ENCODE measurements at places on chromosomes 3 and 15.

- DNase-seq: peak; percentile 25
Observed at GRCh38 chr3:190514413-190515153, 698 bp downstream of the IL1RAP start.

DNA sequence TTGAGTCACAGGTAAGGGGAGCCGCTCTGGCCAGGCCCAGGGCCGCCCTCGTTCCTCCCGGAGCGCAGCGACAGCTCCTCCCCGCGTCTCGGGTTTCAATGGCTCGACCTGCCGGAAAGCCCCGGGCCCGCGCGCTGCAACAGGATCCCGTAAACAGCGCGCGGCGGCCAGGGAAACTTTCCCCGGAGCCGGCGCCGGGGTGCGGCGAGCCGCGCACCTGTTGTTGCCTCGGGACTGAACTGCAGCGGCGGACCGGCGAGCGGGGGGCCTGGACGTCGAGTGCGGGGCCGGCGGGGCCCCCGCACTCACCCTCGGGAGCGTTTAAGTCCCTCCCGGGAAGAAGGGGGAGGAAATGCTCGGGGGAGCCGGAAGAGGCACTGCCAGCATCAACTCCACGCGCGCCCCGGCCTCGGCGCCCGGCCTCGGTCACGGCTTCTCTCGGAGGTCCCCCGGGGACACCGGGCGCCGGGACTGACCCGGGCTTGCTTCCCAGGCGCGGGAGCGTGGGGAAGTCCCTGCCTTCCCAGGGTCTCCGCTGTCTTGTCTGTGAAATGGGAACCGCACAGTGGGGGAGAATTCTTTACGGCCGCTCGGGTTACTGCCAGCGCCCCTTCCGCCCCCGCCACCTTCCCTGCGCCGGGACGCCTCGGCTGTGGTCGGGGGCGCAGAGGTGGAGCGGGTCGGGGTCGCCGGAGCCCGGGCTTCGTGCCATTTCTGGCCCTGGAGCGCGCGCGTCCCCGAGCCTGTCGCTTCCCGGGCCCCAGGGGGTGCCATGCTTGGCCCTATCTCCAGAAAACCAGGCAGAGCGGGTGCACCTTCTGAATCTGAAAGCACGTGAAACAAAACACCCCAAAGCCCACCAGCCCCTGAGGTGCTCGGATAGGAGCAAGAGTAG is 7.5 kb upstream of the PGPEP1L start:
- DNase-seq: peak; percentile 78

GRCh38 chr3:44058868-44059203 is 182.8 kb upstream of the TOPAZ1 start:
- DNase-seq: no peak

- no peak for DNase-seq
Observed at GRCh38 chr15:61063875-61064320, 165.2 kb downstream of the RORA start.

DNA sequence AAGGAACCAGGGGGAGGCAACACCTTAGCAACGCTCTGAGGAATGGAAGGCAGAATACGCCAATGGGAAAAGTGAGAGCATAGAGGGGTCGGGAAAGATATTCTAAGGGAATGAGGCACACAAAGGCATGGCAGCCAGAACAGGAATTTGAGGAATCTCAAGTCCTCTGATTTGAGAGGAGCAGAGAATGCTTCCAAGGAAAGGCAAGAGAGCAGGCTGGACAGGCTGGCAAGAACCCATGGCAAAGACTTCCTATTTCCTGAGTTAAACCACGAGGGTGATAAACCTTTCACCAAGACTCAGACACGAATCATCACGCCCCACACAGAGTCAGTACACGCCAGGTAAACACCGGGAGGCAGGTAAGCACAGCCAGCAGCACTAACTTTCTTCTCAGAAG is 109.8 kb downstream of the IGF2BP2 start:
- DNase-seq: no peak

DNA sequence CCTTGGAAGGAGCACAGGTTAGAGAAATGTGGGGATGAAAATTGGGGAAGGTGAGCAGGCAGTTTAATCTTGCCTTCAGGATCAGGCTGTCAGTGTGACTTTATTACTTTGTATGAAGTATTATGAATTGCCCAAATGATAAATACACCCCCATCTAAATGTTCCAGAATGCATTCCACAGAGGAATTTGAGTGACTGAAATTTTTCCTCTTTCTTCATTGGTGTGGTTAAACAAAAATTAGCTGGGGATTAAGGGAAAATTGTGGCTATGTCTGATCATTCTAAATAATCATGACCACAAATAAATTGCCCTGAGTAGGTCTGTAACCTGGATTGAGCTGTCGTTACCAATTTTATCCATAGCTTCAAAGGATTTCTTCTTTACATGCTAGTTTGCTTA is 33.5 kb downstream of the FAM98B start:
- no peak for DNase-seq

- DNase-seq: no peak
Observed at GRCh38 chr3:197001106-197001971, 28.3 kb downstream of the MELTF start.

DNA sequence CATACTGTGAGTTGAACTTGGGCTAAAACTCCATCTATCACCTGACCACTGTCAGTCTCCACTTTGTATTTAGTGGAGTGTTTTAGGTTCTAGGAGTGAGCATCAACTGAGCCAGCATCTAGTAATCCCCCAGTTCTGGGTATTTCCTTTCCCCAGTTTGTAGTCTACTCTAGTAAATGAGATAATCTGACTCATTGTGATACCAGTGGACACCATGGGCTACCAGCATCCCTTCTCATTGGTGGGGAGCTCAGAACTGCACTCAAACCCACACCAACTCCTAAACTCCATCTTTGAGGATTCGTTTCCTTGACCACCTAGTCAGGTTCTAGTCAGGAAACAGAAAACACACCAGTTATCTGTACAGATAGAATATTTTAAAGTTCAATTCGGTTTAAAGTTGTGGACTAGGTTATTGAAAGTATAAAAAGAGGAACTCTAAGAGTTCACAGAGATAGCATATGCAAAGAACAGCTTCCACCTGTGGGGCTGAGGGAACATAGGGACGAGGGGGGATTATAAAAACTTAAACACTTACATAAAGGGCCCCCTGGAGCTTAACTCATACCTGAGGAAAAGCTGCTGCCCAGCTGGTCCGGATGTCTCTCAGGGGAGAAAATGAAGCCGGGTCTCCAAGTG is 36.0 kb downstream of the LEO1 start:
- DNase-seq: no peak

DNA sequence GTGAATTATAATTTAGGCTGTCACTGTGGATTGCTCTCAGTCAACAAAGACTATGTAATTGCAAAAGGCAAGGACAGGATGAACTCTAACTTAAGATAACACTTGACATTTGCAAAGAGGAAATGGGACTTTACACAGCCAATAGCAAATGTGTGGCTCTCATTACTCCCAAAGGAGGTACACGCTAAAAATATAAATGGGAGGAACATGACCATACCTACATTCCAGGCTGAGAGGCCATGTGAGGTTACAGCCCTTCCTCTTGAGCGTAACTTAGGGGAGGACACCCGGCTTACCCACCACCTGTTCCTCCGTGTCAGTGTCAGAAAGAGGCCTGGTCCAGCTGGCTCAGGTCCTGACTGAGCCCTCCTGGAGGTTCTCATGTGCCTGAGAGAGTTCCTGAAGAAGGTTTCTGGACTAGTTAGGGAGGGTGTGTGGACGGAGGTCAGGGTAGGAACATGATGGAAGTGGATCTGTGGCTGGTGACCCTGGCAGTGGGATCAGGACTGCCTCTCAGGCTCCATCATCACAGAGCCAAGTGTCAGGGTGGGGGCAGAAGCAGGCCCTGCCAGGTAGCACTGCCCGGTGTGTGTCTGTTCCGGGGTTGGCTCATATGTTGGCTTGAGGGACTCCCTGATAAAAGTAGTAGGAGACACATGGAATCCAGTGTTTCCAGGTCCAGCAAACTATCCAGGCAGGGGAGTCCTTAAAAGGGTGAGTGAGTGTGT is 7.9 kb downstream of the POPDC2 start:
- no peak for DNase-seq

DNA sequence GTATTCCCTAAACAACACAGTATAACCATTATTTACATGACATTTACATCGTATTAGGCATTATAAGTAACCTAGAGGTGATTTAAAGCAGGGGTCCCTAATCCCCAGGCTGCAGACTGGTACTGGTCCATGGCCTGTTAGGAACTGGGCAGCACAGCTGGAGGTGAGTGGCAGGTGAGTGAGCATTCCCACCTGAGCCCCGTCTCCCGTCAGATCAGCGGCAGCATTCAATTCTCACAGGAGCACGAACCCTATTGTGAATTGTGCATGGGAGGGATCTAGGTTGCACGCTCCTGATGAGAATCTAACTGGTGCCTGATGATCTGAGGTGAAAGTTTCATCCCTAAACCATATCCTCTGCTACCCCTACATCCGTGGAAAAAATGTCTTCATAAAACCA is 138.2 kb downstream of the ATP10A start:
- no peak for DNase-seq

- DNase-seq: no peak
Observed at GRCh38 chr3:168531116-168531515, 435.4 kb upstream of the GOLIM4 start.

- DNase-seq: no peak
Observed at GRCh38 chr3:17911986-17912760, 169.7 kb upstream of the TBC1D5 start.

DNA sequence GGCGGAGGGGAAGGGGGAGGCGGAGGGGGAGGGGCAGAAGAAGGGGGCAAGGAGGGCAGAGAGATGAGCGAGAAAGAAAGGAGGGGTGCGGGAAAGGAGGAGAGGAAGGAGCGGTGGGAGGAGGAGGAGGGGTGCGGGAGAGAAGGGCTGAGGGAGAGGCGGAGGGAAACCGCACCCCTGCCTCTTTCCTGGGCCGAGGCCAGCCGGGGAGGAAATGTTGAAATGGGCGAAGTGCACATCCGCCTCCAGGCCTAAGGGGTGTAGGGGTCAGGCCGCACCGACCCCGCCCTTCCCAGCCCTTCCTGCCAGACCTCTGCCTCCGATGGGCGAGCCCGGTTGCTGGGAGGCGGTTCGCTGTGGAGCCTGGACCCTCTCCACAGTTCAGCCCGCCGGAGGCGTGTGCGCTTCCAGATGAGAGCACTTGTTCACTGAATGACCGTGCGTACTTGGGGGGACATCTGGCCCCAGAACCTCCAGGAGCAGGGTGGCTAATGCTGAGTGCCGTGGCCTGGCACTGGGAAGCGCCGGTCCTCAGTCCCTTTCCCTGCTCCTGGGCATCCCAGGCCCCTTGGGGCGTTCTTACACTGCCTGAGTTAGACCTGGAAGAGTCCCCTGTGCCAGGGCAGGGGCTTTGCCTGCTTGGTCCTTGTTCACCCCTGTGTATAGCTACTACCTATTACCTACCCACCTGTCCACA is 110.3 kb upstream of the KLF13 start:
- peak; percentile 40 for DNase-seq

DNA sequence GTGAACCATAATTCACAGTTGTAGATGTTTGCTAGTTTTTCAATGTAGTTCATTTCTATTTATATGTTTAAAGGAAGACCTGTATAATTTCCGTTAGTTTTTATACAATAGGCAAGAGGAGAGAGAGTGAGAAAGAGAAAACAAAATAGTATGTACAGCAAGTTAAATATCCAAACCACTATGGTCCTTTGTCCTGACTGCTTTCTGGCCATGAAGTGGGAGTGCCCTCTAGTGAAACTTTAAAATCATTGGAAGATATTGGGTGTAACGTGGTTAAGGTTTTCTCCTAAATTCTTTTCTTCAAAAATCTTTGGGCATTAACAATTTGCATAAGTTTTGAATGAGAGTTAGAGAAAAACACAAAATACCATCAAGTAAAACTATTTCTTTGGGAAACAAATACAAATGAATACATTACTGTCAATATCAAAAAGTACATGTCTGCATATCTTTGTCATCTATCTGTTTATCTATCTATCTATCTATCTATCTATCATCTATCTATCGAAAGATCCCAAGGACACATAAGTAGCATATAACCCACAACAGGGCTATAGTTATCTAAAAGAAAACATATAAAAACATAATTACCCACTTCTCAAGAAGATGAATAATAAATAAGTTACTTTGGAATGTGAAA is 534.6 kb upstream of the ATP11B start:
- DNase-seq: peak; percentile 60

- no peak for DNase-seq
Observed at GRCh38 chr3:30644615-30645014, 38.2 kb downstream of the TGFBR2 start.

DNA sequence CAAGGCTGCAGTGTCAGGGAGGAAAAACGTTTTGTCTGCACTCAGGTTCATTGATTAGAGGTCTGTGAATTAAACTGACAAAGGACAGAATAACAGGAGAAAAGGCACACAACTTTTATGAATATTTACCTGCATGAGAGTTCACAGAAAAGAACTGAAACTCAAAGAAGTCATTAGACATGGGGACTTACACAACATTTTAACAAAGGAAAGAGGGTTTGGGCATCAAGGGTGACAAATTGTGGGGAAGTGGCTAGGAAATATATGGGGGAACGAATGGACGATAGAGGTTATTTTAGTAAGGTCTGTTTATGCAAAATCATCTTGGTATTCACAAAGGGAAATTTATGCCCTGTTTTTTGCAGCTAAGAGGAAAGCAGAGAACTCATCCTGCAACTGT is 65.6 kb upstream of the C15orf39 start:
- DNase-seq: no peak

GRCh38 chr15:65723876-65724275 is 68.2 kb downstream of the DENND4A start:
- no peak for DNase-seq

- DNase-seq: no peak
Observed at GRCh38 chr3:4804161-4805058, 174.8 kb upstream of the BHLHE40 start.

DNA sequence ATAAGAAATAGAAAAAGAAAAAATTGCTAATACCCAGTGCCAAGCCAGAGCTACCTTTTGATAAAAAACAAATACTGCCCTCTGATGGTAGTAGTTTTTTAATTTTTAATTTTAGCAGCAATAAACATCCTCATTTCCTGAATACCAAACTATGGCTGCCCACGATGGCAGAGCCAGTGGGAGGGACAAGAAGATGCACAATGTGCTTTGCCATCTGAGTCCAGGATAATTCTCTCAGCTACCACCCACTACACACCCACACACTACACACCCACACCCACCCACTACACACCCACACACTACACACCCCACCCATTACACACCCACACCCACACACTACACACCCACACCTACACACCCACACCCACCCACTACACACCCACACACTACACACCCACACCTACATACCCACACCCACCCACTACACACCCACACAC is 17.8 kb downstream of the CEP19 start:
- no peak for DNase-seq

- no peak for DNase-seq
Observed at GRCh38 chr3:151393941-151394340, 9.4 kb upstream of the P2RY12 start.

GRCh38 chr3:12318758-12319621 is 30.1 kb downstream of the PPARG start:
- DNase-seq: no peak

DNA sequence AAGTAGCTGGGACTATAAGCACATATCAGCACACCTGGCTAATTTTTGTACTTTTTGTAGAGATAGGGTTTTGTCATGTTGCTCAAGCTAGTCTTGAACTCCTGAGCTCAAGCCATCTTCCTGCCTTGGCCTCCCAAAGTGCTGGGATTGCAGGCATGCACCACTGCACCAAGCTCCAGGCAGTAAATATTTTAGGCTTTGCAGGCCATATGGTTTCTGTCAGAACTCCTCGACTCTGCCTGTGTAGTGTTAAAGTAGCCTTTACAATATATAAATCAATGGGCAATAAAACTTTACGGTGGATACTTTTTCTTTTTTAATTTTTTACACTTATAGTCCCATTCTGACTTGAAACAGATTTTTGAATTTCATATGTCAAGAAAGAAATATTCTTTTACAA is 41.6 kb downstream of the DAG1 start:
- DNase-seq: peak; percentile 46

- no peak for DNase-seq
Observed at GRCh38 chr3:14410503-14411165, 8.2 kb downstream of the SLC6A6 start.
